ENCODE measurements at places on chromosomes 1 and 21. TPM values are rescaled to one million over a fixed set of nuclear protein-coding genes. Genes with fewer than 3 reads are reported as not detected.

Gene CLDN17
- not detected for polyA plus RNA-seq

Gene KRTAP19-7
- not detected for polyA plus RNA-seq

Gene FAM72B
- polyA plus RNA-seq = 2.0 TPM

Gene CLCA1
- not detected for polyA plus RNA-seq

Gene PTGFR
- polyA plus RNA-seq = 0.54 TPM

Gene RGS2
- 189 TPM for polyA plus RNA-seq

Gene MAN1C1
- 0.66 TPM for polyA plus RNA-seq

Gene PRDX6
- 111 TPM for polyA plus RNA-seq

Gene KRTCAP2
- 175 TPM for polyA plus RNA-seq

Gene DCDC2B
- polyA plus RNA-seq = not detected

Gene ZNHIT6
- 16.6 TPM for polyA plus RNA-seq

Gene MARK1
- 39.3 TPM for polyA plus RNA-seq

Gene TMEM82
- polyA plus RNA-seq = not detected

Gene OR14K1
- polyA plus RNA-seq = not detected

Gene VSIG8
- polyA plus RNA-seq = 0.37 TPM

Gene TRAF3IP3
- polyA plus RNA-seq = not detected

Gene SLC37A1
- polyA plus RNA-seq = 60.7 TPM

Gene ELF3
- polyA plus RNA-seq = 0.22 TPM

Gene SPATA21
- 0.15 TPM for polyA plus RNA-seq

Gene AIM2
- polyA plus RNA-seq = 11.5 TPM

Gene OLFML3
- not detected for polyA plus RNA-seq

Gene AMY1C
- polyA plus RNA-seq = not detected

Gene SPATA46
- not detected for polyA plus RNA-seq

Gene HLX
- 0.56 TPM for polyA plus RNA-seq

Gene CD84
- polyA plus RNA-seq = not detected

Gene ZSWIM5
- polyA plus RNA-seq = 27.2 TPM

Gene RGS13
- polyA plus RNA-seq = not detected

Gene CYYR1
- polyA plus RNA-seq = 0.58 TPM

Gene TACSTD2
- not detected for polyA plus RNA-seq

Gene H3-3A
- 2,069 TPM for polyA plus RNA-seq

Gene RBM8A
- 366 TPM for polyA plus RNA-seq

Gene RXFP4
- polyA plus RNA-seq = not detected

Gene OR2W3
- not detected for polyA plus RNA-seq

Gene VHLL
- 1.4 TPM for polyA plus RNA-seq

Gene ZNF695
- 8.0 TPM for polyA plus RNA-seq

Gene BRDT
- not detected for polyA plus RNA-seq

Gene REN
- polyA plus RNA-seq = not detected

Gene KDF1
- not detected for polyA plus RNA-seq

Gene KCNK1
- 1.8 TPM for polyA plus RNA-seq

Gene INSRR
- polyA plus RNA-seq = 3.0 TPM
